ENCODE measurements at places on chromosomes 13 and 19.
A peak's percentile ranks its signal among the peaks of the same experiment; 100 is the strongest.

DNA sequence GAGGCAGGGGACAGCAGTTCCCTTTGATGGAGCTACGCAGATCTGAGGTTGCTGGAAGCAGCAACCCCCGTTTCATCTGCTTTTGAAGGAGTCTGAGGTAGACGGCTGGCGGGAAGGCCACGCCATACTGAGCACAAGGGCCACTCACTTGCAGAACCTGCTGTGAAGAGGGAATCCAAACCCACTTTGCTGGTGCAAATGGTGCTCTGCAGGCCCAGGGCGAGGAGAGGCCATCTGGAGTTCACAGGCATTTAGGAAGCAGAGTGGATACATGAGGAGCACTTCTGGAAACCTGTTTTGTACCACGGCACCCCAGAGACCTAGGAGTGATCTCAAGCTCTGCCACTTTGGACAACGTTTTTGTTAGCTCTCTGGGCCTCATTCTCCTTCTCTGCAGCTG, 227.8 kb downstream of the UQCRFS1 start:
- DNase-seq: no peak

GRCh38 chr19:56838024-56838908, 2.3 kb downstream of the PEG3 start:
- no peak for DNase-seq

DNA sequence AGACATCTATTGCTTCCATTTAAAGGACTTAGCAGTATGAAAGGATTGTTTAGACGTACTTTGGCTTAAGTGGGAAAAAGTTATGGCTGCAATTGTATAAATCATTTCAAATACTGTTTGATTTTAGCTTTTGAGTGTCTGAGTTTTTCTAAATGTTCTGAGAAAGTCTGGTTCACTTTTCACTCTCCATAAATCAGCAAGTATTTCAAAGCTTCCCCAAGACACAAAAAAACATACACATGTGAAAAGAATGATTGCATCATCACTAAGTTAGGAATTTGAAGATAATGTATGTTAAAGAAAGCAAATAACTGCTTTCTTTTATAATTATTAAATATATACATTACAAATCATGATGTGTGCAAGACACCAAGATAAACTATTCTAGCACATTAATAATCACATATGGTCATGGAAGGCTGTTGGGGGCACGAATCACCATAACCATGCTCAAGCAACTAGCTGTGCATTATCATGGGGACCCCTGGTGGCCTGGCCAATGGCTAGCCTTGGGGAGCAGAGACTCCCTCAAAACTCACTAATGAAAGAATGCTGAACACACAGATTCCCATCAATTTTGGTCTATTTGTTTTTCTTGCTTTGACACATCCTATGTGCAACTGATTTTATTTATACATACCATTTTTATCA, 111.1 kb downstream of the MIPEP start:
- no peak for DNase-seq

GRCh38 chr13:42036711-42037110, 11.7 kb upstream of the DGKH start:
- DNase-seq: no peak

DNA sequence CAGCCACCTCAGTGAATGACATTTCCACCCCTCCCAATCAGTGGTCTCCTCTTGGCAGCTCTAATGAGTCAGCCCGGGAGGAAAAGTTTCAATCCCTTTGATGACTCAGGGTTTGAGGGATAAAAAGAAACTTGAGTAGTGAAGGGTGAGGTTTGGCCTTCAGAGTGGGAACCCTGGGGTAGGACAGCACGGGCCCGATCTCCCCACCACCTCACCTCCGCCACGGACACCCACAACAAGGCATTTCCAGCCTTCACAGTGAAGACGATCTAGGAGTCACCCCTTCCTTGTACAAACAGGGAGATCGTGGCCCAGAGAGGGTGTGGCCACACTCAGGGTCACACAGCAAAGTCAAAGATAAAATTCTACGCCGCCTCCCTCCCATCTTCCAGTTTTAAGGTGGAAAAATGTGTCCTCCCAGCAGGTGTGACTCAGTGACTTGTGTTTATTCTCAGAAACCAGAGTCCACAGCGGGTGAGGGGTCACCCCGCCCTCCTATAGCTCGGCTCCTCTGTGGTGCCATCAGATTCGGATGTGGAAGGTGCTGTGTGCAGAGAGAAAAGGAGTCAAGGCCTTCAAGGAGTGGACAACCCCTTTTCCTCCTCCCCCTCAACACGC, 12.3 kb downstream of the CIB3 start:
- DNase-seq: peak; percentile 73

Measured in hepatic stellate cell (primary cell).